Pancreas (tissue), 10 donors: ENCODE measurements at places on chromosomes 12 and 14. TPM values are rescaled to one million over a fixed set of nuclear protein-coding genes. Genes with fewer than 3 reads are reported as not detected.

Gene VDR
- polyA plus RNA-seq: 1.2 TPM

Gene OR6C3
- polyA plus RNA-seq: not detected

Gene NXPH4
- polyA plus RNA-seq: 0.38 TPM

Gene KLRG1
- 0.38 TPM for polyA plus RNA-seq

Gene TDRD9
- 2.9 TPM for polyA plus RNA-seq

- H3K27me3 ChIP-seq: no peaks in the 10 kb centered on the region
- H3K27ac ChIP-seq: no peak overlapping the region
- H3K4me1 ChIP-seq: no peaks in the 10 kb centered on the region
- no peak overlapping the region for H3K4me3 ChIP-seq
- DNase-seq: no peak
Observed at GRCh38 chr14:33017016-33017415, 78.3 kb downstream of the NPAS3 start.
